PC-3 (cell line): ENCODE measurements at places on chromosomes 3 and 15.

DNA sequence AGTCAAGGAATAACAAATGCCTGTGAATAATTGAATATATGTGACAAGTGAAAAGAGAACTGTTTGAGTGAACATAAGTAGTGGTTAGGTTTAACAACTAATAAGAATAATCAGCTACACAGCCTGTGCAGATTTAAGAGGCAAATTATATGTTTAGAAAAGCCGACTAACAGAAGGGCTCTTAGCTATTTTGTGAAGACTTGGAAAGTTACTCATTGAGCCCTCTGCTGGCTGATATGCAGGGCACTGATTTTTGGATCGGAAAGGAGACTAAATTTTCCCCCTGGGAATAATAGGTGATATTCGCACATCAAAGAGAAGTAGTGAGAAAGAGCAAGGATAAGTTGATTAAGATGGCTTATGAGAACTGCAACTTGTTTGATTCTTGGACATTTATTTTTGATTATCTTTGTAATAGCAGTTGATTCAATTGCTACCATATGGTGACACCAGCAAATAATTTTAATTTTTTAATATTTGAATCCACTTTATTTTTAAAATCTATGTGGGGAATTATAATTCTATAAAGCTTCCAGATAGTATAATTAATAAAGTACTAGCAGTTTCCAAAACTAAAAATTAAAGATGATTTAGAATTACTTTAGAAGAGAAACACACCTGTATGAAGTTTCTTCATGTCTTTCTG is 156.2 kb downstream of the NLGN1 start:
- peak; percentile 61 for DNase-seq

DNA sequence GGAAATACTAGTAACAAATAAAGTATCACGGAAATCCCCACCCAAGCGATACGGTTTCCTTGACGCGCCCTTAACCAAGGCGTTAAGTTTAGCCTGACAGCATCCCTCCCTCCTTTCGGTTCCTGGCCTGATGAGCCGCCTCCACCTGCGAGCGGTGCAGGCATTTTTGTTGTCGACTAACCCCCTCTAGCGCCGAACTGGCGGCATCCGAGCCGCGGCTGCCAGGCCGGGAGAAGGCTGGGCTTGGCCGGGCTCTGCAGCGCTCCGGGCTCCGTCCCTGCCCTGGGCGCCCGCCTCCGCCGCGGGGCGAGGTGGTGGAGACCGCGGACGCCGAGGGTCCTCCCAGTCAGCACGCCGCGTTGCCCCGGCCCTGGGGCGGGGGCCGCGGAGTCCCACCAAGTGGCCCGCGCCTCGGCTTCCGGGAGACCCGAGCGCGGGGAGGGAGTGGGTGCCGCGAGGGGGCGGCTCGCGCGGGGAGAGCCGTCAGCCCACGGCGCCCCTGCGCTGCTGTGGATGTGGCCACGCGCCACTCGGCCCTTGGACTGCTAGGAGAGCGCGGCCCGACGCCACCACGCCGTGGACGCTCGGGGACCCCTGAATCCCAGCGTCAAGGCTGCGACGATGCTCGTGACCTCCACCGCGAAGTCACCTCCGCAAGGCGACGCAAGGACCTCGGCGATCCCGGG is 1.1 kb upstream of the EPHA6 start:
- peak; percentile 87 for DNase-seq

GRCh38 chr3:13504161-13504831 is 24.2 kb downstream of the HDAC11 start:
- DNase-seq: peak; percentile 87

DNA sequence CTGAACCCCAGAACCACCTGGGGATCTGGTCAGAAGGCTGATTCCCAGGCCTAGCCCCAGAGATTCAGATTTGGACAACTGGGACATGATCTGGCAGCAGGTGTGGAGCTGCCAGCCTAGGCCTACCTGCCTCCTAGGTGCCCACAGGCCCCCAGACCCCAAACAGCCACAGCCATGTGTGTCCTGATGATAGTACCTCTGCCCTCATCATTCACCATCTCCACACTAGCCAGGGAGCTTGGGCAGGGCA is 34.7 kb downstream of the HMCES start:
- peak; percentile 7 for DNase-seq
